ENCODE measurements at places on chromosomes 1 and 21. TPM values are rescaled to one million over a fixed set of nuclear protein-coding genes. Genes with fewer than 3 reads are reported as not detected.

- peak within 1 kb of the TSS; percentile 39 for H3K4me3 ChIP-seq
- peak; percentile 38 for DNase-seq
- no peak within 1 kb of the TSS for H3K27ac ChIP-seq
- H3K4me1 ChIP-seq, result peaks cover 2% of the 10 kb centered on the region
Measured at GRCh38 chr1:35573198-35574124, at the start of gene TFAP2E. Gene TFAP2E, plus strand, starts transcription at chr1:35573314. Its CDS starts 264 bp downstream, at chr1:35573578.

DNA sequence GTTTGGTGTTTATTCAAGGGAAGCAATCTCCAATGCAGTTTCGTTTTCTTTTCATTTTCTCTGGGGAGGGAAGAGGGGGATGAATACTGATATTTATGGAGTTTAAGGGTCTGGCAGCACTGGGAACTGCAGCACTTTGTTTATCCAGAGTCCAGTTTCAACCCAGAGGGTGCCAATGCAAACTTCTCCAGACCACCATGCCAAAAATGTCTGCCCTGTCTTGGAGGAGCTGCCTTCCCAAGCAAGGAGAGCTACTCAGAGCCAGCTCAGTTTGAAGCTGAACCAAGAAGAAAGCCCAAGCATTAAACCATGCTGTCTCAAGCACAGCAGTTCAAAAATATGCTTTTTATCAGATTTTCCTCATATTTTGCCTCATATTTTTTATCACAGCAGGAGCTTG is 589.7 kb downstream of the LMO4 start:
- DNase-seq, result no peak
- no peak overlapping the region for H3K27ac ChIP-seq
- no peaks in the 10 kb centered on the region for H3K4me1 ChIP-seq
- H3K27me3 ChIP-seq, result no peaks in the 10 kb centered on the region
- H3K4me3 ChIP-seq, result no peak overlapping the region

DNA sequence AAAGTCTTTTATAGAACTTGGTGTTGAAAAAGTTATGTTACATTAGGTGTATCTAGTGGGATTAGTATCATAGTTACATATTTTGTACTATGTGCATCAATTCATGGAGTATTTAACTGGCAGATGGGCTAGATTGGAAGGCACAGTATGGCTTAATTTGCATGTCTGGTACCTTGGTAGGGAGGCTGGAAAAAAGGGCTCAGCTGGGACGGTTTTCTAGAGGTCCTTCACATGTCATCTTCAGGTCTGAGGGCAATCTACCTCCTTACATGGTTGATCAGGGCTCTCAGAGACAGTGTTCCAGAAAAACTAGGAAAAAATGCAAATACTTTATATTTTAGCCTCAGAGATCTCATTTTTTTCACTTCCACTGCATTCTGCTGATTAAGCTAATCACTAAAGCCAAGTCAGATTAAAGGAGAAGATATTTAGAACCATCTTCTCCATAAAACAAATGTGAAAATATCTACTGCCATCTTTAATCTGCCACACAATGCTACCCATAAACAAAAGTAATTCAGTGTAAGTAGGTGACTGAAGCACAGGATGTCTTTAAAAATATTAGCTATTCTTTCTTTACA is 209.3 kb downstream of the PLA2G4A start:
- no peak for DNase-seq
- no peaks in the 10 kb centered on the region for H3K4me1 ChIP-seq
- no peak overlapping the region for H3K4me3 ChIP-seq
- H3K27ac ChIP-seq, result no peak overlapping the region
- H3K27me3 ChIP-seq, result no peaks in the 10 kb centered on the region

DNA sequence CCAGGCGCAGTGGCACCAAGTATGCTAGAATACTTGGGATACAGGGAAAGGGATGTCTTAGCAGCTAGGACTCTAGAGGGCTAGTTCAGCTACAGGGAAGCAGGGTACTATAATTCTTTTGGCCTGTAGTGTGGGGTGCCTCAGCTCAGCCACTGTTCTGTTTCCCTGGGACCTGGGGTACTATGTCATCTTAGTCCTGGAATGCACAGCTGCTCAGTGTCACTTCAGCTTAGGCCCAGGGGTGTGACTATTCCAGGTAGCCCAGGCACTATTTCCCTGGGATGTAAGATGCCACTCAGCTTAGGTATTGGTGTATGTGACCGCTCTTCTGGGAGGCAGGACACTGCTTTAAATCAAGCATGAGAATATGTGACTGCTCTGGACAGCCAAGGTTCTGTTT is 34.1 kb downstream of the RGSL1 start:
- H3K27me3 ChIP-seq, result peaks cover 2% of the 10 kb centered on the region
- no peaks in the 10 kb centered on the region for H3K4me1 ChIP-seq
- H3K27ac ChIP-seq, result no peak overlapping the region
- no peak overlapping the region for H3K4me3 ChIP-seq
- no peaks in the 10 kb centered on the region for H3K36me3 ChIP-seq
- DNase-seq, result no peak

- H3K36me3 ChIP-seq, result no peaks in the 10 kb centered on the region
- DNase-seq, result no peak
- H3K27ac ChIP-seq, result no peak overlapping the region
- no peak overlapping the region for H3K4me3 ChIP-seq
- H3K4me1 ChIP-seq, result no peaks in the 10 kb centered on the region
Measured at GRCh38 chr1:93925206-93925605, 16.0 kb upstream of the GCLM start.

DNA sequence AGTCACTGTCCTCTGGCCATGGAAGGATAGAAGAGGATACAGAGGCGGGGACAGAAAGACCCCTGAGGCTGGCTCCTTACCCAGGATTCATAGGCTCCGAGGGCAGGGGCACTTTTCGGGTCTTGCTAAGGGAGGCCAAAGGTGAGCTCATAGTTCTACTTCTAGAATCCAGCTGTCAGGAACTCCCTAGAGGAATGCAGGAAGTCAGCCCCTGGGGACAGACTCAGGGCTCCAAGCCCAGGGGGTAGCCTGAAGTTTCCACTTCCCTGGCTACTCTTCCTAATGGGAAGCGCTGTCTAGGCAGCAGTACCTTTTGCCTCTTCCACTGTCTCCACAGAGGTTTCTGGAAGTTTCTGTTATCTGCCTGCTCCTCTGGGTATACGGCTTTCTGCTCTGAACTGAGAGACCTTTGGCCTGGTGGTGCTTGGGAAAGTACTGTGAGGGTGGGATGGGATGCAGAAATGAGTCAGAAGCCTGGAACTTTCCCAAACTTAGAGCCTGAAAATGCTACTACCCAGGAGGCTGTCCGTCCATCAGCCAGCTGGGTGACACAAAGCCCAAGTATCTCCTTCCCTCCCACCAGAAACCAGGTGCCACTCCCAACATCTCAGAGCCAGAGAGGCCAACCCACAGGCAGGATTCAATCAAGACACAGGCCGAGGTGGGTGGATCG is 3.6 kb downstream of the UBXN11 start:
- peaks cover 23% of the 10 kb centered on the region for H3K4me1 ChIP-seq
- no peak overlapping the region for H3K4me3 ChIP-seq
- H3K27me3 ChIP-seq, result no peaks in the 10 kb centered on the region
- no peak for DNase-seq
- peaks cover 21% of the 10 kb centered on the region for H3K36me3 ChIP-seq

The CXADR gene
- polyA plus RNA-seq, result 32.2 TPM

DNA sequence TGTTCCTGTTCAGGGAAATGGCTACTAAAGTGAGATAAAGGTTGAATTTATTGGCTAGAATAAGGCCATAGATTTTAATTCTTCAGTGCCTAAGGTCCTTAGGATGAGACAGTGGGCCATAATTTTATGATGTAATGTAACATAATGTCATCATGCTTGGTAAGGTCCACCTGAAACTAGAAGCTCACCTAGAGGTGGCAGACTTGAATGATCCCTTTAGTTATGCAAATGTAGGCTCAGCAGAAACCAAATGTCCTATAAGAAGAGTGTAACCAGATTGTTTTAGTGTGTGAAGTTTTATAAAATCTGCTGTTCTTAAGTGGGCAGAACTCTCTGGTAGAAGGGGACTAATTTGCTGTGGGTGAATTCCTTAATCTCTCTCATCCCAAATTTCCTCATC is 13.5 kb upstream of the SETDB1 start:
- no peaks in the 10 kb centered on the region for H3K4me1 ChIP-seq
- no peak for DNase-seq
- no peaks in the 10 kb centered on the region for H3K27me3 ChIP-seq

- DNase-seq, result no peak
- H3K27ac ChIP-seq, result no peak overlapping the region
- H3K36me3 ChIP-seq, result no peaks in the 10 kb centered on the region
- H3K4me1 ChIP-seq, result no peaks in the 10 kb centered on the region
- H3K4me3 ChIP-seq, result no peak overlapping the region
- no peaks in the 10 kb centered on the region for H3K27me3 ChIP-seq
Measured at GRCh38 chr21:26423511-26423910, 149.6 kb downstream of the CYYR1 start.

- no peaks in the 10 kb centered on the region for H3K27me3 ChIP-seq
- peaks cover 8% of the 10 kb centered on the region for H3K4me1 ChIP-seq
- no peak for DNase-seq
- H3K27ac ChIP-seq, result peak overlapping the region; percentile 88
- peak overlapping the region; percentile 95 for H3K4me3 ChIP-seq
Measured at GRCh38 chr1:159925719-159926078, 392 bp upstream of the TAGLN2 start.

DNA sequence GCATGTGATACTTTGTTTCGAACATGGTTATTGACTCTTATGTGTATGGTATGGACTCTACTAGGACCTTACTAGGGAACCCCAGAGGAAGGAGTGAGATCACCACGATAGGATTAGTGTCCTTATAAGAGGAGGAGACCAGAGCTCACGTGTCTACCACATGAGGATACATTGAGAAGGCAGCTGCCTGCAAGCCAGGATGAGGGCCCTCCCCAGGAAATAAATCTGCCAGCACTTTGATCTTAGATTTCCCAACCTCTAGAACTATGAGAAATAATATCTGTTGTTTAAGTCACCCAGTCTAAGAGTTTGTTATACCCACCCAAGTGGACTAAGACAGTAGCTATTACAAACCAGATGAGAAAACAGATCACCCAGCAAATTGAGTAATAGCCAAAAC is 559.3 kb upstream of the USP24 start:
- DNase-seq, result no peak
- no peak overlapping the region for H3K27ac ChIP-seq
- no peaks in the 10 kb centered on the region for H3K4me1 ChIP-seq
- no peaks in the 10 kb centered on the region for H3K36me3 ChIP-seq
- H3K27me3 ChIP-seq, result no peaks in the 10 kb centered on the region

The ACADM gene
- 22.5 TPM for polyA plus RNA-seq

DNA sequence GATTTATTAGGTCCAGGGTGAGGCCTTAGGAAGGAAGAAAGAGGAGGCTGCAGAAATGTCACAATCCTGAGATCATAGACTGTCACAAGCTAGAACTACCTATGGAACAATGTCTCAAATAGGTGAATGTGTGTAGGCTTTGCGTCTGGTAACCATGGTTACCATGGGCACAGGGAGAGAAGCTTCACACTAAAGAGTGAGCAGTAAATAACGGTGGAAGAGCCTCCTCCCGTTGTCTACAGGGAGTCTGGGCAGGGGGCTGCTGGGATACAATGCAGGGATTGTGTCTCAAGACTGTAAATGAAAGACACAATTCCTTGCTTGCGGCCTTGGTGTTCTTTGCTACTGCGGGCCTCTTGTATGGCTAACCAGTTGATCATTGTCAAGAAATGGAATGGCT is 28.2 kb upstream of the KCNJ6 start:
- DNase-seq, result no peak
- H3K27me3 ChIP-seq, result no peaks in the 10 kb centered on the region
- H3K36me3 ChIP-seq, result no peaks in the 10 kb centered on the region
- H3K4me1 ChIP-seq, result no peaks in the 10 kb centered on the region
- no peak overlapping the region for H3K4me3 ChIP-seq
- H3K27ac ChIP-seq, result no peak overlapping the region

GRCh38 chr1:209377995-209378394 is 205.5 kb upstream of the CAMK1G start:
- H3K27ac ChIP-seq, result no peak overlapping the region
- H3K4me3 ChIP-seq, result no peak overlapping the region
- H3K36me3 ChIP-seq, result no peaks in the 10 kb centered on the region
- H3K4me1 ChIP-seq, result no peaks in the 10 kb centered on the region
- no peaks in the 10 kb centered on the region for H3K27me3 ChIP-seq
- no peak for DNase-seq

GRCh38 chr1:158652721-158653334 is 33.7 kb downstream of the SPTA1 start:
- no peaks in the 10 kb centered on the region for H3K4me1 ChIP-seq
- H3K27me3 ChIP-seq, result no peaks in the 10 kb centered on the region
- no peak for DNase-seq
- H3K4me3 ChIP-seq, result no peak overlapping the region
- no peaks in the 10 kb centered on the region for H3K36me3 ChIP-seq

The LORICRIN gene
- not detected for polyA plus RNA-seq

- no peak overlapping the region for H3K4me3 ChIP-seq
- peaks cover 13% of the 10 kb centered on the region for H3K4me1 ChIP-seq
- no peak for DNase-seq
- H3K27me3 ChIP-seq, result no peaks in the 10 kb centered on the region
- H3K27ac ChIP-seq, result no peak overlapping the region
Measured at GRCh38 chr21:44499631-44500030, 40.4 kb downstream of the KRTAP10-1 start.

- no peaks in the 10 kb centered on the region for H3K27me3 ChIP-seq
- H3K27ac ChIP-seq, result no peak overlapping the region
Measured at GRCh38 chr1:220711056-220711809, 21.1 kb downstream of the C1orf115 start.

The KCNN3 gene
- 0.27 TPM for polyA plus RNA-seq

DNA sequence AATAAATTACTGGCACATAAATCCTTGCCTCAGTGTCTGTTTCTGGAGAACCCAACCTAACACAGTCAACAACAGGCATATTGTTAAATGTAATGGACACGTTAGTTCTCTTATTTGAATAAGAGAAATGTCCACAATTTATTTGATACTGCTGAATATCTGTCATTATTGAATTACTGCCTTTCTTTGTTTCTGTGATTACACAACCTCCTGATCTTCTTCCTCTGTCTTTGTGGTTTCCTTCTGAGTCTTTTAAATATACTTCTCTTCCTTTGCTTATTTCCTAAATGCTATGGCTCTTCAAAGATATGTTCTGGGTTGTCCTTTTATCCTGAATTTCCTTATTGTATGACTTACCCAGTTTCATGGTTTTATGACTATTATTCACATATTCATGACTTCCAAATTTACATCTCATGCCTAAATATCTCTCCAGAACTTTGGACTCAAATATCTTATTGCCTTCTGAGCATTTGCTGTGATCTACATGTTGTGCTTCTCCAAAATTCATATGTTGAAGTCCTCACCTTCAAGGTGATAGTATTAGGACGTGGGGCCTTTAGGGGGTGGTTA is 39.9 kb downstream of the MSH4 start:
- no peak overlapping the region for H3K27ac ChIP-seq
- H3K4me1 ChIP-seq, result no peaks in the 10 kb centered on the region
- H3K4me3 ChIP-seq, result no peak overlapping the region
- no peaks in the 10 kb centered on the region for H3K27me3 ChIP-seq

The TNFRSF9 gene
- polyA plus RNA-seq, result not detected

GRCh38 chr1:55153031-55153430 is 62.1 kb downstream of the USP24 start:
- DNase-seq, result no peak
- H3K4me3 ChIP-seq, result no peak overlapping the region
- H3K27ac ChIP-seq, result no peak overlapping the region
- H3K36me3 ChIP-seq, result peaks cover 20% of the 10 kb centered on the region
- H3K4me1 ChIP-seq, result no peaks in the 10 kb centered on the region

- H3K27me3 ChIP-seq, result no peaks in the 10 kb centered on the region
- H3K4me3 ChIP-seq, result no peak overlapping the region
- H3K36me3 ChIP-seq, result no peaks in the 10 kb centered on the region
- H3K27ac ChIP-seq, result no peak overlapping the region
- H3K4me1 ChIP-seq, result no peaks in the 10 kb centered on the region
- DNase-seq, result no peak
Measured at GRCh38 chr1:201362906-201363305, 14.6 kb downstream of the TNNT2 start.

The SPRR4 gene
- not detected for polyA plus RNA-seq
